ENCODE measurements at places on chromosomes 7 and 10.
A peak's percentile ranks its signal among the peaks of the same experiment; 100 is the strongest.

- DNase-seq = peak; percentile 12
Measured at GRCh38 chr7:16098585-16099179, 322.7 kb downstream of the CRPPA start.

DNA sequence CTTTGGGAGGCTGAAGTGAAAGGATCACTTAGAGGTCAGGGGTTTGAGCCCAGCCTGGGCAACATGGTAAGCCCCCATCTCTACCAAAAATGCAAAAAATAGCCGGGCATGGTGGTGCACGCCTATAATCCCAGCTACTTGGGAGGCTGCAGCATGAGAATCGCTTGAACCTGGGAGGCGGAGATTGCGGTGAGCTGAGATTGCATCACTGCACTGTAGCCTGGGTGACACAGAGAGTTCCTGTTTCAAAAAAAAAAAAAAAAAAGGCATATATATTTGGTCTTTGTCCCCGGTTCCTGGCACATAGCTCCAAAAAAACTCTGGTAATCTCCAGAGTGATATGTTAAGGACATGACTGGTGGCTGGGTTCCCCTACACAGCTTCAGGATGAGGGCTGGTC is 147.3 kb downstream of the SEC23IP start:
- no peak for DNase-seq

GRCh38 chr7:140676306-140676705 is 3.6 kb downstream of the ADCK2 start:
- DNase-seq = no peak

DNA sequence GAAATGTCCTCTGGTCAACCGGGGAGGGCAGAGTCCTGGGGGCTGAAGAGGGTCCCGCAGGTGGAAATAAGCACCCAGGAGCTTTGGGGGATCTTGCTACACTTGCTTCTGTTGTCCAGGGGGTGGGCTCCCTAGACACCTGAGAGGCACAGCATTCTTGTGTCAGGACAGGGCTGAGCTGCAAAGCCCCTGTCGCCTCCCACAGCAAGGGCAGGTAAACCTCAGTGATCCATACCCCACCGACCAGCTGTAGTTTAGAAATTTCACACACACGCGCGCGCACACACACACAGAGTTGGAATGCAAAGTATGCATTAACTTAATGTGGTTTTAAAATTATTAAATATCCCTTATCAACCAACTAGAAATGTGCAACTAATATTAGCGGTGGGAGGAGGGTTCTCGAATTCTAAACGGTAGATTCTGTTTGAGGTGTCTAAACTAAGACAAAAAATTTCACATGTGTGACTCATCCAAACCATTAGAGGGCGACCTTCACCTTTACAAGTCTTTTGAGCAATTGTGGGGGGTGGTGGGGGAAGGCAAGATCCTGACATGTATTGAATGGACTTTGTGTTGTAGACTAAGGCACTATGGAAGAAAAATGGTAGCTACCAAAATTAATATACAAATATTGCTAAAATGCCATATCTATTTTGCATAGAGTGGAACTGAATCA is 34.3 kb upstream of the PTF1A start:
- DNase-seq = peak; percentile 17

DNA sequence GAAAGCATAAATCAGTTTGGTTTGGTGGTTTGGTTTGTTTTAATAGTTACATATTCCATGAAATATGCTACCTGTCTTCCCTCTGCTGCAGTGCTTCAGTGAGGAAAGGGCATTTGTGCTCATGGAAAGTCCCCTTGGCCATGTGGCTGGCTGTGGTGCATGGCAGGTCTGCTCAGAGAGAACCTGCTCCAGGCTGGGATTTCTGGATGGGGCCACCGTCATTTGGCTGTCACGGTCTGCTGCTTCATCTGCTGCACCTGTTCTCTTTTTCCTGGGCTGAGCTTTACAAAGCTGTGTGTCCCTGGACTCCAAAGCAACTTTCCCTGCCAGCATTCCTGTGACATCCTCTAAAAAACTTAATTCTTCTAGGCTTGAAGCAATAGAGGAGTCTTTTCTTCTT is 8.9 kb downstream of the CDK14 start:
- no peak for DNase-seq

DNA sequence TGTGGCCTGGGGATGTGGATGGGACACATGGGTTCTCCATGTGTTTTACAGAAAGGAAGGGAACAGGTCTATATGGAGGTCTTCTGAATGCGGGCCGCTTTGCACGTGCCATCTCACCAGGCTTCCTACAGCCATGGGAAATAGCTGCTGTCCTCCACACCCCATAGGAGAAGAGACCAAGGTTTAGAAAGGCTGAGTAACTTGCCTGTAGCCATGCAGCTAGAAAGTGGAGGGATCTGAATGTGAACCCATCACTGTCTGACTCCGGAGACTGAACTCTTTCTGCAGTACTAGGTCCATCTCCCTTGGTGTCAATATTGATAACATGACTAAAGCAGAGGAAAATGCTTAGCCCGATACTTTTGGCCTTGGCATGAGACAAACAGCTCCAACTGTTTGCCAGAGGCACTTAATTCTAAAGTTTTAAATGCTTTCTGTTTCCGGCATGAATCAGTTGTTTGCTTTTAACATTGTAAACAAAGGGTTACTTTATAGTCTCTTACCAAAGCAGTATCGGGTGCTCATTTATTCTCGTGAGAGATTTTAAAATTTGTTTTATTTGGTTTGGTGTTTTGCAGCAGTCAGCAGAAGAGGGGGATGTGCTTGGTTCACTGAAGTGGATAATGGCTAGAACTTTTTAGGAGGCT is 64.8 kb upstream of the LOXL4 start:
- DNase-seq = no peak

DNA sequence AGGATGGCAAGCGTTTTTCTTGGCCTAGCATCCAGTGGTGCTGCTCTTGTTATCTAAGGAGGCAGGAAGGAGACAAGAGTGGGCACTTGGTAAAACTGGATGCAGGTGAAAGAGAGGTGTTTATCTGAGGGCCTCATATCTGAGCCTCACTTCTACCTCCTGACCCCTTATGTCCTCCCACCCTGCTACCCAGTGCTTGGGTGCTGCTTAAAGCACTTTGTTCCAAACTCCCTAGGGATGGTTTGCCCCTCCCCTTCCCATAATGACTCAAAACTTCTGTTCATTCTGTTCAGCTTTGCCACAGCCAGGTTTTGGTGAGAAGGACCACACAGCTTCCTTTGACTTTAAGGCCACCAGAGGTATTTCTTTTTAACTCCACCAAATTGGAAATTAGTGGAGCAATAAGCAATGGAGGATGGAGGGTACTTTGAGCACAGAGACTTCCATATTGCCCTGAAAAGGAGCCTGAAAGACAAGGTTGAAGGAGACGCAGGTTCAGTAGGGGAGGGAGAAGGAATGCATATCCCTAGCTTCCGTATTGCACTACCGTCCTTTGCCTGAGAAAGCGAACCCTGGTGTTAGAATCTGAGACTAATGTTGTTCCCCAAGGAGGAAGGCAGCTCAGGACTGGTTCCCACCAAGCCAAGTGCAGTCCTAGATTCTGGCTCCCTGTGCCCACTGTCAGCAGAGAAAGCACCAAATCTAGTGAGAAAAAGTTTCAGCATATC is 30.1 kb downstream of the ENTPD1 start:
- no peak for DNase-seq

DNA sequence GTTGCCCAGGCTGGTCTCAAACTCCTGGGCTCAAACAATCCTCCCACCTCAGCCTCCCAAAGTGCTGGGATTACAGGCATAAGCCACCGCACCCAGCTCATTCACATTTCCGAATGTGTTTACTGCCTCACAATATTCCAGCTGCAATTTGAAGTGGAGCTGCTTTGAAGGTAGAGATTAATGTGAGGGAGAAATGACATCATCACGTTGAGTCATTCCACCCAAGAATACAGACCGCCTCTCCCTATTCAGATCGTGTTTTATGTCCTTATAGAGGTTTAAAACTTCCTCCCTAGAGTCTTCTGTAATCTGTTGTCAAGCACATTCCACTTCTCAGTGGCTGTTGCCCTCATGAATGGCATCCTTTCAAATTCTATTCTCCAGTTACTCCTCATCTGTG is 100.4 kb upstream of the PDGFA start:
- no peak for DNase-seq

DNA sequence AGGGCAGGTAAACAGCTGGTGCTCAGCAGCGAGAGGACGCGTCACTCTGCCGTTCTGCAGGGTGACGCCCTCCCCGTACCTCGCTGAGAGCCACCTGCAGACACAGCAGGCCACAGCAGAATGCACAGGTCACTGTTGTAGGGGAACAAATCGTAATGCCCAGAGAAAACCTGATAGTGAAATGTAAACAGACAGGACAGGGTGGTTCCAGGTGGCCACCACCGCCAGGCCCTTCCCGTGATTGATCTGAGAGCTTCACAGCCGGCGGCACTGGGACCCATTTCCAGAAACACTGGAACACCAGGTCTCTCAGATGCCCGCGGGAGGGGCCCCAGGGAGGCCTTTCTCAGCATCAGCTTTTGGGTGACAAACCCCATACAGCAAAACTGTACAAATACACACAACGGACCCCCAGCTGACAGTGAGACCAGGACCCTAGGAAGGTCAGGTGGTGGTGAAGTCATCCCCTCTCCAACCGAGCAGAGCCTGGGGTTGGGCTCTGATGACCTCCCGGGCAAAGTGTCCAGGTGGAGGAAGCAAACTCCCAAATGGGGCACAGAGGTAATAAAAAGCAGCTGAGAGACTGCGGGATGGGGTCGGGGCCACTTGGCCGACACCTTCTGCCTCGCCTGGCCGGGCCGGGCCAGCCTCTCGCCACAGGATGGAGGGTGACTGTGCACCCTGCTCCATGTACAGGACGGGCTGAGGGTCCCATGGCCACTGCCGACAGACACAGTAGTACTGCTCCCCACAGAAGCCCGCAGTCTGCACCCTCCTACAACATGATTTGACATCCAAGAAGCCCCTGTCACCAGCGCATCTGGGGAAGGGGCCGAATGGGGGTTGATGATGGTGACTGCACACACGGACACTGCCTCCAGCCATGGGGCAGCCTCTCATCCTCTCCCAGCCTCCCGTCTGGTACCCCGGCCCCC is 4.6 kb downstream of the BHLHA15 start:
- DNase-seq = no peak

- DNase-seq = no peak
Measured at GRCh38 chr7:149742075-149742701, 31.2 kb downstream of the ZNF467 start.

DNA sequence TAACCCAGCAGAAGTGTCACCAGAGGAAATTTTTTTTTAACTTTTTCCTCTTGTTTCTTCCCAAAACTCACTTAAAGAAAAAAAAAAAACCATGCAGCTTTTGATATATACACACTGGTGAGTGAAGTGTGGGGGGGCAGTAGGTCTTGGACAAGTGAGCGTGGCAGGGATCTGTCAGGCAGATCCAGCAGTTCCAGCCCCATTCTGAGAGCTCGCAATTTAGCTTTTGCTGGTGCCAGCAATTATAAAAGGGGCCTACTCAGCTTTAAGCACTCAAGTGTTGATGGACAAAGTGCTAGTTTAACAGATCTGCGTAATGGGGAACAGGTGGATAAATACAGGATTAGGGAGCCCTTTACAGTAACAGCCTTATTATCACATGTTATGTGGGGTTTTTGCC is 619.2 kb upstream of the GALNT17 start:
- no peak for DNase-seq

- DNase-seq = no peak
Measured at GRCh38 chr7:117405519-117405918, 21.8 kb downstream of the ASZ1 start.

DNA sequence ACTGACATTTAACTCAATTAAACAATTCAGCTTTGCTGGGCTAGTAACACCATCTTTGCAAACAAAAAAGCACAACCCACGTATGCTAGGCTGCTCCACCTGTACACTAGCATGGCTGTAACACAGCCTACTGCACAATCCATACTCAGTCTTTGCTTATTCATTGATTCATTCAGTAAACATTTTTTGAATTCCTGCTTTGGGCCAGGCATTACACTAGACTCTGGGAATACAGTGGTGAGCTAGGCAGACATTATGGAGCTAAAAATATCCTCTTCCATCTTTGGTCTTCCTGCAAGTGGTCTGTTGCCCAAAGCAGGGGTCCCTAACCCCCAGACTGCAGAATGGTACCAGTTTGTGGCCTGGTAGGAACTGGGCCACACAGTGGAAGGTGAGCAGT is 9.9 kb downstream of the CNNM1 start:
- DNase-seq = no peak

DNA sequence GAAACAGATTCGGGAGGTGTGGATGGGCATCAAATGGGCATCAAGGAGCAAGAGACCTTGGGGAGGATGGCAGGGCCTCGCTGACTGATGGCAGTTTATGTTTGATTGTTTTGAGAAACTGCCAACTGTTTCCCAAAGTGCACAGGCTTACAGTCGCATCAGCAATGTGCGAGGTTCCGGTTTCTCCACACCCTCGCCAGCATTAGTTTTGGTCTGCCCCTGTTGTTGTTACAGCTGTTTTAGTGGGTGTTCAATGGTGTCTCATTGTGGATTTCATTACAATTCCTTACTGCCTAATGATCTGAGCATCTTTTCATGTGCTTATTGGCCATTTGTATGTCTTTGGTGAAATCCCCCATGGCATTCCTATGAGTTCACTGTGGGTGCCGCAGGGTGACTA is 24.4 kb downstream of the AKR1E2 start:
- no peak for DNase-seq

DNA sequence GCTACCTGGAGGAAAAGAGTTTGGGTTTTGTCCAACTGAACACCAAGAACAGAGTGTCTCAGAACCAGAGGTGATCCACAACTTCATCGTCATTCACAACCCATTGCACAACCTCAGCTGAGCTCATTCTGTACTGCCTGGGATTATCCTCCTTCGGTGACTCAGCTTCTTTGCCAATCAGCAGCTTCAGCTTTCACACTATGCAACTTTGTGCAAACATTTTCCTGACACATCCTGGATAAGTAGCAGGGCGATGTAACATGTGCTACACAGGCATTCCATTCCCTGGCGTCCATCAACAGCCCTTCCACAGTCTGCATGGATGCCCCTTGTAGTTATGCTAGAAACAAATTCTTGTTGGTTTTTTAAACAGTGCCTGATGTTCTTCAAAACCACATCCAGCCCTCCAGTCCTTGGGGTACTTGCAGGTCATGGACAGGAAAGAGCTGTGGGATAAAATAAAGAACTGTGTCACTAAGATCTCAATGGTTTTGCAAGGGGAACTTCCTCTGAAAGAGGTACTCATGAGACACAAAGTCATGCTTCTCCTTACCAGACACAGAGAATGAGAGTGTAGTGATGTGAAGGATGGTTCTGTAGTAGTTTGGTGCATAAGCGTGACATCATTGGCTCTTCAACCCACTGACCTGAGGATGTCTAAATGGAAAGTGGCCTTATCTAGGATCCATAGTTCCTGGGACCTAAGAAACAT is 478.5 kb downstream of the KIF20B start:
- DNase-seq = peak; percentile 1

- no peak for DNase-seq
Measured at GRCh38 chr7:32915041-32915536, 23.5 kb upstream of the KBTBD2 start.

GRCh38 chr10:32180390-32181280 is 124.4 kb upstream of the KIF5B start:
- no peak for DNase-seq

Data from SW 1271 (cell line).